ENCODE measurements at places on chromosomes 7 and 10.

GRCh38 chr10:24664991-24665390 is 58.7 kb downstream of the ARHGAP21 start:
- DNase-seq, result no peak

GRCh38 chr7:135459076-135459475 is 50.8 kb downstream of the CNOT4 start:
- DNase-seq, result no peak

DNA sequence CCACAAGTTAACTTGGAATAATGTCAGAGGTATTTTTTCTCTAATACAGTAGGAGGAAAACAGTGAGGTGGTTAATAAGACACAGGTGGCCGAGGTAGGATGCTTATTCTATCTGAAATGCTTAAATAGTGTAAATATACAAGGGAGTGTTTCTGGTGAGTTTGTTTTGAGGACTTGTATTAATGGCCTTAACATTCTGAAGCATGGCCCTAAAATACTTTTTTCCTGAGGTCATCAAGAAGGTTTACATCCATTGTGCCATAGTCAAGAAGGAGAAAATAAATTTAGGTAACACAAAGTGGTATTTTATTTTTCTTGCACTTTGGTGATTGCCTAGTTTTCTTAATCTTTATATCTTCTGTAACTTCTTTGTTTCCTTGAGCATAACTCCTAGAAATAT is 18.8 kb downstream of the GNAI1 start:
- peak; percentile 21 for DNase-seq

GRCh38 chr7:55504093-55504859 is 68.0 kb downstream of the VOPP1 start:
- DNase-seq, result peak; percentile 30

GRCh38 chr10:125081931-125082330 is 78.4 kb downstream of the CTBP2 start:
- DNase-seq, result no peak

- DNase-seq, result peak; percentile 6
Measured at GRCh38 chr7:105691082-105691679, 109.9 kb upstream of the EFCAB10 start.

DNA sequence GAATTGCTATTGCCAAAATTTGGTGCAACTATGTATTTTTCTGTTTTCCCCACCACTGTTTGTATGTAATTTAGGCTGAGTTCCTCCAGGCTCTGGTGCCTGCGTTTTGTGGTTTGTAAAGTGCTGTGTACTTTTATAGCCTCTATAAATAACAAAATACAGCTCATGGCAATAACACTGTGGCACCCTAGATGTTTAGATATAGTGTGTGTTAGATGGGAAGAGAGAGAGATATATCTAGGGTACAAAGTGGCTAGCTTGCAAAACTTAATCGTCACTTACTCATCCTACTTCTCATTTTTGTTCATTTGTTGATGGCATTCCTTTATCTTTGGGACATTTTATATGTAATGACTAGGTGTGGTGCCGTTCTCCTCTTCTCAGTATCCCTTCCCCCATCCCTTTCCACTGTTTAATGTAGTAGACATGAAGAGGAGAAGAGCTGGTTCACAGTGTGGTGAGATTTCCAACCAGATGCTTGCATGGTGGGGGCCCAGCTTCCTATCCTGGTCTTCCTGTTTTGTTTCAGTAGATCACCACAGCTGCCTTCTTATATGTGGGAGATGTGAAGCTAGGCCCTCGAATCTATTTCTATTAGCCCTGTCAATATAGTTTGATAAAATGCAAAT is 115.0 kb downstream of the SND1 start:
- DNase-seq, result no peak

GRCh38 chr10:105770524-105771212 is 1129.6 kb downstream of the SORCS3 start:
- DNase-seq, result peak; percentile 3

- no peak for DNase-seq
Measured at GRCh38 chr7:71133232-71133622, 1.3 kb downstream of the GALNT17 start.

DNA sequence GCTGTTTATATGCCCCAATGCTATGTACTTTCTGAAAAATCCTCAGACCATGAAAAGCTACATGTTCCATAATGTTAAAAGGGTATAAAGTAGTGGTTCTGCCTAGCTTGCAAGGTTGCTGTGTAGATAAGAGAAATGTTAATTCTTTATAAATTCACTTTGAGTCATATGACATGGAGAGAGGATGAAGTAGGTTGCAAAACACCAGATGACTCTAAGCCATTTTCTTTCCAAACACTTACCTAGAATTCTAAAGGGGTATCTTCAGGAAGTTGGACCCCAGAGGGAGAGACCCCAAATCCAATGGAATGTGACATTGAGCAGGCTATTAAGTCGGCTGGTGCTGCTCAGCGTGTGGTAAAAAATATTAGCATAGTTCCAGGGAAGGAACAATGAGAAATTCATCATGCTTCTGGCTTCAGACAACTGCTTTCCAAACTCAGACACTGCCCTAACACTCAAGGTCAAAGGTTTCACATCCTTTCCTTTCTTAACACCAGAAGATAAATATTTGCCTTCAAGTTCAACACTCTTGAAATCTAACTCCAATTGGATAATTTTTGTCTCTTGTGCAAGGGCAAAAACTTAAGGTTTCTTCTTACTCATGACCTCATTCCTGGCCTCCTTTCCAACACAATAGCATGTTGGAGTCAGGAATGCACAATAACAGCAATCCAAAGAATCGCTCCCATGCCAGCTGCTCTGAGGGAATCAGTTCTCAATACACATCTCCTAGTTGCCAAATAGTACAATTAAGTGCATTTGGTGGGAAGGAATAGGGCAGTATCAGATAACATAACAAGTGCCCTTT is 100.7 kb upstream of the AFAP1L2 start:
- peak; percentile 61 for DNase-seq

DNA sequence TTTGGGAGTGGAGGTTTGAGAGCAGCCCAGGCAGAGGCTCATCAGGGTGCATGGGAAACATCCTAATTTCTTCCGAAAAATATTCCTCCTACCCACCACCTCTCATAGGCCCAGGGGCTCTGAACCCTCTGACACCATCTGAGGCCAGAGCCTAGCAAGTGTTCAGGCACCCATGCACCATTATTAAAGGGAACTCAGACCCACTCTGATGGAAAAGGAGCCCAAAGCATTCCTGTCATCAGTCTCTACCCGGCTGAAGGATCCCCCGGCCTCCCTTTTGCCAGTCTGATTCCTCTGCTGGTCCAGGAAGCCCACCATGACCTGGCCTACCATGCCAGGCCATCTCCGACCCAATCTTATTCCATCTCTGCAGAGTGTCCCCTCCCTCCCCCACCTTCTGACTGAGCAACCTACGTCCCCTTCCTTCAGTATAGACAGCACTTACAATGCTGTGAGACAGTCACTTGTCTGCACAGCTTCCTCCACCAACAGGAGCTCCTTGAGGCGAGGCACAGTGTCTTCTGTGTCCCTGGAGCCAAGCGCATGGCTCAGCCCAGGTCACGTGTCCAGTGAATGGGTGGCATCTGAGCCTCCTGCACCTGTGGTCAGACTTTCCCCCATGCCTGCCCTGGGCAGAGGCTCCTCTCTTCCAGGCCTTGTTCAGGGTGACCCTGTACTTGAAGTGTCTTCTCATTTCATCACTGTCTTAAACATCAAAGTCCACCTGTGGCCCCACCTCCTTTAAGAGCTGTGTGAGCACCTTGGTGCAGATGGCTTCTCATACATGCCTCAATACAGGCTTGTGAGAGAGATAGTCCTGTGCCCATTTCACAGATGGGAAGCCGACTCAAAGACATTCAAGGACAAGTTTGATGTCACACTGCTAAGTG is 889 bp upstream of the GPR15LG start:
- no peak for DNase-seq

DNA sequence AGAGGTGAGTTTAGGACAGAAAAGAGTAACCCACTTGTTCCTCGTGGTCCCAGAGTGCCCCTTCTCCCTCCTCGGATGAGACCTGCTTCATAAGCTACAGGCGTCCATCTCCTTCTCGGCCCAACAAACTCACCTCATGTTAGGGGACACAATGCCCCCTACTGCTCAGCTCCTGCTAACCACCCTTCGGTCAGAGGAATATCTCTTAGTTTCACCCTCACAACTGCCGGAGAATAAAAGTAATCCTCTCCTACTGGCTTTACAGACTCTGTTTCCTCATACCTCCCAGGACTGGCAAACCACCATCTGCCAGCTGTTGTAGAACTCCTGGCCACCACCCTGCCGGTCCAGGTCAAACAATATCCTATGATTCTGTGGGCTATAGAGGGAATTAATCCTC is 3.2 kb downstream of the AKR1B15 start:
- no peak for DNase-seq

- no peak for DNase-seq
Measured at GRCh38 chr7:150973571-150974451, 4.3 kb downstream of the KCNH2 start.

- no peak for DNase-seq
Measured at GRCh38 chr7:64651203-64651602, 14.7 kb upstream of the ZNF107 start.

- no peak for DNase-seq
Measured at GRCh38 chr10:119613741-119614140, 17.0 kb upstream of the TIAL1 start.

GRCh38 chr10:122018951-122019413 is 30.0 kb downstream of the TACC2 start:
- DNase-seq, result no peak

DNA sequence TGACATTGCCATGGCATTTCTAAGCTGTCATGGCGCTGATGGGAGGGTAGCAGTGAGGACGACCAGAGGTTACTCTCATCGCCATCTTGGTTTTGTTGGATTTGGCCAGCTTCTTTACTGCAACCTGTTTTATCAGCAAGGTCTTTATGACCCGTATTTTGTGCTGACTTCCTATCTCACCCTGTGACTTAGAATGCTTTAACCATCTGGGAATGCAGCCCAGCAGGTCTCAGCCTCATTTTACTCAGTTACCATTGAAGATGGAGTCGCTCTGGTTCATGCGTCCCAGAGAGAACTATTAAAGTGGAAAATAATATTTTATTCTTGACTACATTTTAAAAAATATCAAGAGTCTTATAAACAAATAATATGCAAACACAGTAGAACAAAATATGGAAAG is 131.7 kb downstream of the RSU1 start:
- no peak for DNase-seq

DNA sequence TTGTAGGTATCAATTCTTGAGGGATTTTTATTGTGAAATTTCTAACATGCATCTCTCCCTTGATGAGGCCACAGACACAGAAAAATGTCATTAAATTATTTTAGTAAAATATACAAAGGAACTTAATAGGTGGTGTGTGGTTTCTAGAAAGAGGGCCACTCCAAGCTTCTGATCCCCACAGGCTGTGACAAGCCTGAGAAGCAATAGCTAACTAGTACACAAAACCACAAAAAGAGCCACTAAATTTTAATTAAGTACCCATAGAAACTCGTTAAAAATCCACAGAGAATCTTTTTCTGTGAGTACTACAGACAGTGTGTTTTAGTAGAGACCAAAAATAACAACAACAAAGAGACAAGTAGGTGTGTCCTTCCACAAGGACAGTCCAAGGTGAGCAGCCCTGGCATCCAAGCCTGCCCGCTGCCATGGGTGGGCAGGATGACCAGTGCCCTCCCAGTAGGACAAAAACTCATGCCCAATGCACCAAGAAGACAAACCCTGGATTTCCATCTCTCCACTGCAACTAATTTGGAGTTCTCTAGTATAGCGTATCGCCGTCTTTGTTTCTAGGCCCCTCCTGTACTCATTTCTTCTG is 81.0 kb downstream of the RNF216 start:
- no peak for DNase-seq

All from fibroblast of skin of abdomen (primary cell).